T-helper 2 cell (primary cell): ENCODE measurements at places on chromosomes 4 and X.

- DNase-seq: no peak
Observed at GRCh38 chr4:5478169-5478568, 230.2 kb downstream of the EVC2 start.

- DNase-seq: no peak
Observed at GRCh38 chr4:6893449-6894085, 16.1 kb upstream of the TBC1D14 start.

- DNase-seq: no peak
Observed at GRCh38 chrX:20461576-20461975, 194.9 kb upstream of the RPS6KA3 start.

DNA sequence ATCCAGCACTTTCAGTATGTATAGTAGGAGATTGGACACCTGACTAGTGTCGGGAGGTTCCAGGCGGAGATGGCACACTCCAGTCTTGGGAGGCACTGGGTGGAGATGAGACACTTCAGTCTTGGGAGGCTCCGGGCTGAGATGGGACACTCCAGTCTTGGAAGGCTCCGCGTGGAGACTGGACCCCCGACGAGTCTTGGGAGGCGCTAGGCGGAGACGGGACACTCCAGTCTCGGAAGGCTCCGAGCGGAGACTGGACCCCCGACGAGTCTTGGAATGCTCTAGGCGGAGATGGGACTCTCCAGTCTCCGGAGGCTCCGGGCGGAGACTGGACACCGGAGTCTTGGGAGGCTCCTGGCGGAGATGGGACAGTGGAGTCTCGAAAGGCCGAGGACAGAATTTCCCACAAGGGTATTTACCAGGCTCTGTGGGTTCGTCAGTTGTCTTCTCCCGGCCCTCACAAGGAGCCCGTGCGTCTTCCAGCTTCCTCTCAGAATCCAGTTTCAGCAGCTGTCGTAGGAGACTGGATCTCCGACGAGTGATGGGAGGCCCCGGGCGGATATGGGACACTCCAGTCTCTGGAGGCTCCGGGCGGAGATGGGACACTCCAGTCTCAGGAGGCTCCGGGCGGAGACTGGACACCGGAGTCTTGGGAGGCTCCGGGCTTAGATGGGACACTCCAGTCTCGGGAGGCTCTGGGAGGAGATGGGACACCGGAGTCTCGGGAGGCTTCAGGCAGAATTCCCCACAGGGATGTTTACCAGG lies 952 bp downstream of the FAM47A start:
- DNase-seq: no peak

DNA sequence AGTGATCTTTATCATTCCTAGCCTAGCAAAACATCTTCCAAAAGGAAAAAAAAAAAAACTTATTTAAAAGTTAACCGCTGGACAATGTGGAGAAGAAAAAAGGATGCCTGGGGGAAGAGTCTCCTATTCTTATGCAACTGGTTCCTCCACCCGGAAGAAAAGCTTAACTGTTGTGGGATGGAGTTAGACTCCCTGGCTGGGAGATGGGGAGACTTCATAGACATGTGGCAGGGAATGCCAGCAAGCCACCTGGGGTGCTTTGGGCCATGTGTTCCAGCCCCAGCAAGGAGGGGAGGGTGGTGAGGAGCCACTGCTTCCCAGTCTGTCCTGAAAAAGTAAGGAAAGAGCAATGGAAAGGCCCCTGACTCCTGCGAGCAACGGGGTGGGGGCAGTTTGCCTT lies 119.4 kb upstream of the SPIN4 start:
- DNase-seq: no peak

DNA sequence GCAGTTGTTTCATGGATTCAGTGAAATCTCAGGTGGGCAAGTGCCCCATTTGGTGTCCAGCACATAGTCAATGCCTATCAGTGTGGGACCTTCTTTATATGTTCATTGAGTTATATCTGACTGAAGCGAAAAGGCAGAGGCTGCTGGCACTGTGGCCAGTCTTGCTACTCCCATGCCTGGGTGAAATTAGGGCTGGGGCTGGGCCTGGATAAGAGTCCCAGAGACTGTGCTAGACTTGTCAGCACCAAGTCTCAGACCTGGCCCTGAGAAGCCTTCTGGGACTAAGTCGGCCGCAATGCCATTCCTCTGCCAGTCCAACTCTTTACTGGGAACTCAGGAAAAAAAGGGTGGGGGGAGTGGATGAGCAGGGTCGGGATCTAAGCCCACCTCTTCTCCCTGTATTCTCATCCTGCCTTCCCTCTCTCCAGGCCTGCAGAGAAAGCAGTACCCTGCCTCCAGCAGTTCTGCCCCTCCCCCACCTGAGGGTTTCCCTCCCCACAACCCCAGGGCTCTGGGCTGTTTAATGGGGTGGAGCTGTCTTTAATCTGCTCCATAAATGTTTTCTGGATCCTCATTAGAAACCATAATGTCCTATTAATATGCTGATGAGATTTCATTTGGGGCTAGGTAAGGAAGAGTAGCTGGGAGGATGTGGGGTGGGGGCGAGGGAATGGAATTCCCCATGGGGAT lies 153.5 kb upstream of the PJA1 start:
- DNase-seq: no peak

GRCh38 chrX:6163721-6164120 lies 64.9 kb downstream of the NLGN4X start:
- no peak for DNase-seq

GRCh38 chr4:139674875-139675550 lies 9.4 kb downstream of the MGST2 start:
- DNase-seq: no peak
